Amniotic epithelial cell (primary cell): ENCODE measurements at places on chromosomes 11 and 22.
A peak's percentile ranks its signal among the peaks of the same experiment; 100 is the strongest.

DNA sequence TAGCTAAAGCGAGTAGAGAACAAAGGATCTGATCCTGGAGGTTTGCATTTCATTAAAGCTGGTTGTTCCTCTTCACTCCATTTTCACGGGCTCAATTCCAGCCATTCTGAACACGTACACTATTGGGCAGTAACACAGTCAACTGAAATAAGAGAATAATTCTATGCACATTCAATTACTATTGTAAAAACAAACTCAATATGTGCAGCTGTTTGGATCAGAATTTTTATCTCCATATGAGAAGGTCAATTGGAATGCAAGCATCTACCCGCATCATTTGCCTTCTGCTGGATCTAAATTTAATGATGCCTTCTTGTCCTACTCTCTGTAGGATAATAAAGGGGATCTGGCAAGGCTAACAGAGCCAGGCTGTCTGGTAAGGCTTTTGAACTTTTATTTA is 562.8 kb upstream of the CCDC179 start:
- peak; percentile 1 for DNase-seq

- no peak for DNase-seq
Measured at GRCh38 chr22:44274918-44275630, 37.7 kb downstream of the SHISAL1 start.

GRCh38 chr11:106061249-106061784 is 15.8 kb downstream of the KBTBD3 start:
- DNase-seq = no peak

GRCh38 chr11:111604392-111605009 is 2.3 kb downstream of the SIK2 start:
- peak; percentile 46 for DNase-seq

DNA sequence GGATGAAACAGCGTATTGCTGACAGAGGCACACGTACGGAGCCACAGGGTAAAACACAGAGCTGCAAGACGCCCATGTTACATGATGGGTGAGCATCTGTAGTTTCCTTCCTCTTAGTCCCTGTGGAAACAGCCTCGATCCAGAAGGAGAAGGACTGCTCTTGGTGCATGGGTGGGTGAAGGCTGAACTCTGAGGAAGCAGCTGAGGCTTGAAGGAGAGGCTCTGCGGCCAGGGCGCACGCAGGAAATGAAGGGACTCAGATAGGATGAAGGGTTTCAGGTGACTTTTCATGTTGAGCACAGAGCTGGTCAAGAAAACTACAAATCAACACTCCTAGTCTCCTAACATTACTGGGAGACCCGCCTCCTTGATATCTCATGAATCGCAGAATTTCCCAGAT is 65.7 kb upstream of the ADA2 start:
- DNase-seq = no peak

DNA sequence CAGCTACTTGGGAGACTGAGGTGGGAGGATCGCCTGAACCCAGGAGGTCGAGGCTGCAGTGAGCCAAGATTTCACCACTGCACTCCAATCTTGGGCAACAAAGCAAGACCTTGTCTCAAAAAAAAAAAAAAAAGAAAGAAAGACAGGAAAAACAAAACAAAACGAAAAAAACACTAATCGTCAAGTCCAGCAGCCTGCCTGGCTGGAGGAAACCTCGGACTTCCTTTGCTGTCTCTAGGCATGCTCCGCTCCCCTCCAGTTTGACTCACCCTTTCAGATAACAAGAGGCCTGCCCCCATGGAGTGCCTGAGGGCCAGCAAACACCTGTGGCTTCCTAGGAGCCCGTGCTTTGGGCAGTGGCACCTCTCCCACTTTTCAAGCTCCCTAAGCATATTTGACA is 28.8 kb upstream of the CHKA start:
- peak; percentile 88 for DNase-seq

GRCh38 chr11:111748035-111748804 is 18.0 kb downstream of the PPP2R1B start:
- no peak for DNase-seq

DNA sequence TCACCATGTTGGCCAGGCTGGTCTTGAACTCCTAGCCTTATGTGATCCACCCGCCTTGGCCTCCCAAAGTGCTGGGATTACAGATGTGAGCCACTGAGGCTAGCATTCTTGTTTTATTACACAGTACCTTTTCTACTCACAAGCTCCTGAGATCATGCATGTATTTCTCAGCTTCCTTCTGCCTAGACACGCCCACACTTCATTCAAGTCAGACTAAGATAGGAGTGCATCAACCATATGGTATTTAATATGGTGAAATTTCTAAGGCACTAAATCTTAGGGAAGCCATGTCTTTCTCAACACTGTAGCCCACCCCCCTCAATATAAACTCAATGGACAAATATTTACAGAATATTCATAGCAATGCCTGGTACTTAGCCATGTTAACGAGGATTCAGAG is 62.1 kb downstream of the SLC25A17 start:
- peak; percentile 90 for DNase-seq

- peak; percentile 68 for DNase-seq
Measured at GRCh38 chr11:107653076-107653475, 58.8 kb downstream of the SLN start.

- no peak for DNase-seq
Measured at GRCh38 chr22:31491218-31491962, 1.7 kb upstream of the EIF4ENIF1 start.

- DNase-seq = no peak
Measured at GRCh38 chr11:30434901-30435300, 112.0 kb downstream of the ARL14EP start.

- DNase-seq = peak; percentile 97
Measured at GRCh38 chr11:26820739-26821138, 98.9 kb upstream of the SLC5A12 start.

DNA sequence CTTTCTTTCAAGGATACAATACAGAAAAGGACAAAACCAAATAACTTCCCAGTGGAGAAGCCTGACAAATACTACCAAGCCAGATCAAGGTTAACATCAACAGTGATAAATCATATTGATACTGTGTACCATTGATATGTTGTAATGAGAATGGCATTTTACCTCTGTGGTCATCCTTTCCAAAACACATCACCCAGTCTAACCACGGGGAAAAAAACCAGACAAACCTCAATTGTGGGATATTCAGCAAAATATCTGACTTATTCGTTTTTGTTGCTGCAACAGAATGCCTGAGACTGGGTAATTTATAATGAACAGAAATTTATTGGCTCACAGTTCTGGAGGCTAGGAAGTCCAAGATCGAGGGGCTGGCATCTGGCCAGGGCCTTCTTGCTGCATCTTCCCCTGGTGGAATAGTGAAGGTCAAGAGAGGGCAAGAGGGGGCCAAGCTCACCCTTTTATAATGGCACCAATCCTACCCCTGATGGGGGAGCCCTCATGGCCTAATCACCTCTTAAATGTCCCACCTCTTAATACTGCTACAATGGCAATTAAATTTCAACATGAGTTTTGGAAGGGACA is 66.1 kb downstream of the FAM76B start:
- DNase-seq = peak; percentile 72

DNA sequence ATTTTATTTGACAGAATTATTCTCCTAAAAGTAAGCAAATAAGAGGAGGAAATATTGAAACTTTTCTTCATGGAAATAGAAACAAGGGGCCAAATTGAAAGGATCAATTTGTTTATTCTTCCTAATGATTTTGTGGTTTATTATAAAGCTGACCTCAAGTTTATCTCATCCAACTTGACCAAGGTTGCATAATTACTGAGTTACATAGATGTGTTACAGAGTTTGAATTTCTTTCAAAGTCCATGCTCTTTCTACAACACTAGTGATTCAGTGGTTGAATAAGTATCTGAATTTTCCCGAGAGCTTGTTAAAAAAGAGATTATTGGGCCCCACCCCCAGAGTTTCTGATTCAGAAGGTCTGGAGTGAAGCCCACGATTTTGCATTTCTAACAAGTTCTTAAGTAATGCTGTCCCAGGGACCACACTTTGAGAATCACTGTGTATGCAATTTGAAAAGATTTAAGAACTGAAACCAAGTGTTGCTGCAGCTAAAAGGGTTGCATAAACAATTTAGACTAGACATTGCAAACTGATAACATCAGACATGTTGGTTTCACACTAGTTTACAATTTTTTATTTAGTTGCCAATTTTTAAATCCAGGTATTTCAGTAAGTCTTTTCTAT is 485.7 kb upstream of the ANO5 start:
- DNase-seq = no peak

GRCh38 chr22:37141971-37142370 is 7.7 kb downstream of the IL2RB start:
- no peak for DNase-seq

GRCh38 chr11:64334764-64335735 is 5.0 kb upstream of the CCDC88B start:
- DNase-seq = peak; percentile 99

DNA sequence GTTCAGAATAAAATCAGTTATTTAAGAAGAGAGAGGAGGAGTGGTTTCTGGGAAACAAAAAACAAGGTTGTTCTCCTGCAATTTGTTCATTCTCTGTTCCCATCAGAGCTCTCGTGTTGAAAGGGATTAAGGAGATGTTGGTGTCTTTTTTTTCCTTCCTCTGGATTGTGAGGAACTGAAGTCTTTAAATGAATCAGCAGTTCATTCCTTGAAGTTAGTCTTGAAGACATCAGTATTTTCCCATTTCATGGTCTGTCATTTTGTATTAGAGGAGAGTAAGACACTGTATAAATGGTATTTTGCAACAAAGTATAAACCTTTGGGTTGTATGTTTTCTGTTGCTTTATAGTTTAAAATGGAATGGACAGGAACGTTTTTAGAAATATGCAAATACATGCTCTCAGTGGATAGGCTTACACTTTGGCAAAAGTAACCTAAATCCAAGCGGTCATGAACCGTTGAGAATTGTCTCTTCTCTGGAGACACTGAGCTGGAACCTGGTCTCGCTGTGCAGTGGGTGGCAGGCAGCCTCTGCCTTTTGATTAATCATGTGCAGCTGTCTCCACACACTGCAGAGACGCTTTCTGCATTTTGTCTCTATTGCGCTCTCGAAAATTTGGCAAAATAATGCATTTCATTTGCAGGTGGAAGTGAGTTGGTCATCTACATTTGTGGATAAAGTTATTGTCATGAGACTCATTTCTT is 33.0 kb downstream of the SAMM50 start:
- DNase-seq = no peak

DNA sequence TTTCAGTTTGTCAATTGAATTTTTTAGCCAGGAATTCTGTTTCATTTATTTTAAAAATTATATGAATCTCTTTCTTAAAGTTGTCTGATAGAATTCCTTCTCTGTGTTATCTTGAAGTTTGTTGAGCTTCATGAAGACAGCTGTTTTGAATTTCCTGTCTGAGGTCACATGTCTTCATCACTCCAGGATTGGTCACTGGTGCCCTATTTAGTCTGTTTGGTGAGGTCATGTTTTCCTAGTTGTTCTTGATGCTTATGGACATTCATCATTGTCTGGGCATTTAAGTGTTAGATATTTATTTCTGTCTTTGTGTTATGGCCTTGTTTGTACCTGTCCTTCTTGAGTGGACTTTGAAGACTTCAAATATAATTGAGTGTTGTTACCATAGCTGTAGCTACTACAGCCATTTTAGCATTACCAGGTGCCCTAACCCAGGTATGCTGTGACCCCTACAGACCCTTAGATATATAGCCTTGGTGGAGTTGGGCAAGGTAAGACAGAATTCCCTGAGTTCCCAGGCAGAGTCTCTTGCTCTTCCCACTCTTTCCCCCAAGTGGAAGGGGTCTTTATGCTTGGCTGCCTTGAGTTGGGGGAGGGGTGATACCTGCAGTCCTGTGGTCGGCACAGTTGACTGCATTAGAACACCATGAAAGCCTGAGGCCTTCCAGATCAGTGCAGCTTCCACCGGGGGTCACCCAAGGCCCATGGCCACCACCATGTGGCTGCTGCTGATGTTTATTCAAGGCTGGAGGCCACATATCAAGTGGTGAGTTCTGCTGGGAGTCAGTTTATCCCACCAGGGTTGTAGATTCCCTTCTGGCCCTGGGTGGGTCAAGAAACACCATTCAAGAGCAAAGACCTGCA is 229.6 kb downstream of the DYNC2H1 start:
- DNase-seq = peak; percentile 42

GRCh38 chr22:46098525-46099475 is 51.5 kb upstream of the PPARA start:
- no peak for DNase-seq

- no peak for DNase-seq
Measured at GRCh38 chr11:27112946-27113345, 72.3 kb downstream of the BBOX1 start.

- DNase-seq = no peak
Measured at GRCh38 chr11:64004590-64004984, 18.3 kb downstream of the OTUB1 start.

GRCh38 chr11:18312663-18313420 is 9.1 kb downstream of the HPS5 start:
- DNase-seq = peak; percentile 84

DNA sequence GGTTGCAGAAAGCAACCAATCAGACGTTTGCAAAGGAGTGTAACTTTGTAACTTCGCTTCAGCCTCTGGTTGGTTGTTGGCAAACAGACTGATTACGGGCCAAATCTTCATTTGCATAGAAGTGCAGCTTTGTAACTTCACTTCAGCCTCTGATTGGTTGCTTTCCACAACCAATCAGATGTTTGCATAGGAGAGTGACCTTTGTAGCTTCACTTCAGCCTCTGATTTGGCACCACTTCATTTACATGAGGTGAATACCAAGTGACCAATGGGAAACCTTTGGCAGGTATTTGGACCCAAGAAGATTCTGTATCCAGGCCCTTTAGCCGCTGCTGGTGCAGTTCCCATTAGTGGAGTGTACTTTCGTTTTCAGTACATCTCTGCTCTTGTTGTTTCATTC is 16.0 kb downstream of the USP47 start:
- no peak for DNase-seq

- DNase-seq = peak; percentile 24
Measured at GRCh38 chr11:104892723-104893511, 5.3 kb downstream of the CASP12 start.

DNA sequence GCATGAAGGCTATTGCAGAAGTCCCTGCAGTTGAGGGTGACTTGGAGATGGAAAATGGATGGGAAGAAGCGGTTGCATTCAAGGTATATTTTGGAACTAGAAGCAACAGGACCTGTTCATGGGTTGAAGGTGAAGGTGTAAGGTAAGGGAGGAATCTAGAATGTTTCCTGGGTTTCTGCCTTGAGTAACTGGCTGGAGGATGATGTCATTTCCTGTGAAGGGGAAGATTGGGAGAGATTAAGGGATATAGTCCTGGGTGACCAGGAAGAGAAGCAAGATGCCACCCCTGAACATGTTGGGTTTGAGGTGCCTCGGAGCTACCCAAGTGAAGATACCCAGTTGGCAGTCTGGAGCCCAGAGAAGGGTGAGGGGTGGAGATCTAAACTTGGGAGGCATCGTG is 12.1 kb upstream of the MOGAT2 start:
- no peak for DNase-seq

DNA sequence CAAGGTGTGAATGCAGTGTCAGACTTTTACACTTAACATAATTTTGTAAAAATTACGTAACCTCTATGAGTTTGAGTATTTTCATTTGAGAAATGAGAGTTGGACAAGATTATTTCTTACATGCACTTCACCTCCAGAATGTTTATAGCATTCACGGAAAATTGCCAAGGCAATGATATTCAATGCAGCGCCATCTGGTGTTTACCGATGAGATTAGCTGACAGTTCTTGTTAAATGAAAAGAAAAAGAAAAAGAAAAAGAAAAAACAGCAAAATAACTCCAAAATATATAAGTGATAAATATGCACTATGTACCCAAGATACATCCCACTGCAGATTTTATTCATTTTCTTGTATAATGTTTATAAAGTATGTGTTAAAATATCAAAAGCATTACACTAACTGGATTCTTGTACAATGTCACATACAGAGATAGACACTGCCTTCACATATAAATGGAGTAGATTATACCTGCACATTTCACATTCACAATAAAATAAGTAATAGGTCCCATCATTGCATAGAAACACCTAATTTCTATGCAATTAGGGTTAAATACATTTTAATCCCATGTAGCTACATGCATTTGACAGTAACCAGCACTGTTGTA is 976.3 kb upstream of the FAT3 start:
- peak; percentile 55 for DNase-seq
